ENCODE measurements at places on chromosomes 1 and 21.

GRCh38 chr1:159849626-159850366 is 12.7 kb downstream of the VSIG8 start:
- DNase-seq: no peak

DNA sequence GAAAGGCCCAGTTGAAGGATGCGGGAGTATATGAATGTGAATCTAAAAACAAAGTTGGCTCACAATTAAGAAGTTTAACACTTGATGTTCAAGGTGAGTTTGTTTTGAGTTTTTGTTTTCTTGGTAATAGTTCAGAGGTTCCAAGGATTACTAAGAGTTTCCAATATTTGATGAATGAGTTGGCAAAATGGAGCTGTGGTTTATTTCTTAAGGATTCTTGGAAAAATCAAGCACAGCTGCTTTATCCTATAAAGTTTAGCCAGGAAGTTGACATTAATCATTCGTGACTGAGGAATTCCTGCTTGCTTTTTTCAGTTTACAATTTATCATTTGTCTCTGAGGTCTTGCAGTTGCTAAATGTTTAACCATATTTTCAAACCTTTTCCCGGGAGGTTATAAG is 15.1 kb downstream of the VCAM1 start:
- DNase-seq: no peak

DNA sequence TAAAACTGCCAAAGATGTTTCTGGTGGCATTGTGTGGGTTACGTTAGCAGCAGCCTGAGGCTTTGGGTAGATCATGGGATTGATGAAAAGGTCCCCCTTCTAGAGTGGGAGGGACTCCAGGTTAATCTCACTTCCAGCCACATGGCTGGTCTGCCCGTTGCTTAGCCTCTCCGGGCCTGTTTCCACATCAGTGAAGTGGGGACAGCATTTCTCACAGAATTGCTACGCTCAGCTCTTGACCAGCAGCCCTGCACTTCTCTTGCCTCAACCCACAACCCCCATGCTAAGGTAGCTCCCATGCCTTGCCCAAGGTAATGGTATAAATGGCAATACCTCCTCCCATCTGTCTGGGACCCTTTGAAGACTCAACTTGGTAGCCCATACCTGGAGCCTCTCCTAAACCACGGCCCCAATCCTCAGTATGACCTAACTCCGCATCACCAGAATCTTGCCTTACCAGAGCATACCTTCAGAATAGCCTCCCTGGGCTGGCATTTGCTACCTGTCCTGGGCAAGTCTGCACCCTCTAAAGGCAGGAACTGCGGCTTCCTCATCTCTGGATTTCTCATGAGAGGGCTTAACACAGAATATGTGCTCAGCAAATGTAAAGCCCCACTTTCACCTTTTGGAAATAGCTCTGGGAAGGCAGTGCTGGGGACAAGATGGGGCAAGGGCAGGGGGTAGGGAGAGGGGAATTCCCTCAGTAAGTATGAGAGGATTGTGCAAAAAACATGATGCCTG is 10.9 kb upstream of the GUCA2A start:
- DNase-seq: no peak

DNA sequence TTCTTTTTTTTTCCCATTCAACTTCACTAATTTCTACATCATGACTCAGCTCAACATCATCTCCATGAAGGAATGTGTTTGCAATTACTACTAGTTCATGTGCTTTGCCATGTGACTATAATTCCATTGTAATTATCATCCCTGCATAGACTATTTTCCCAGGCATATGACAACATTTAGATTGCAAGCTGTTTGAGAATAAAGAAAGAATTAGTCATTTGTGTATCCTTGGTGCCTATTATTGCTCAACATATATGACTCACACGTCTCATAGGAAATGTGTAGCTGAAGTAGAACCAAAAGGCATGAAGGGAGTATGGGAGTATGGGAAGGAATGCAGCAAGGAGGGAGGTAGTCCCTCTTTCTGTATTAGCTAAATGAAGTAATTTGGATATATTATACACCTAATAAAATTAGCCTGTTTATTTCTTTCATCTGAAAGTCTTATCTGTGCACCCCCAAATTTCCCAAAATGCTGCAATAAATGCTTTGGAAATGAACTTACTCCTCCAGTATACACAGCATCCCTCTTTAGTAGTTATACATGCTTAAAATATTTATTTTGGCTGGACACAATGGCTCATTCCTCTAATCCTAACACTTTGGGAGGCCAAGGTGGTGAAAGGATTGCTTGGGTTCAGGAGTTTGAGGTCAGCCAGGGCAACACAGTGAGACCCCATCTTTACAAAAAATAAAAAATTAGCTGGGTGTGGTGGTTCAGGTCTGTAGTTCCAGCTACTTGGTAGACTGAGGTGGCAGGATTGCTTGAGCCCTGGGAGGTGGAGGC is 316.9 kb upstream of the ADGRL4 start:
- no peak for DNase-seq

DNA sequence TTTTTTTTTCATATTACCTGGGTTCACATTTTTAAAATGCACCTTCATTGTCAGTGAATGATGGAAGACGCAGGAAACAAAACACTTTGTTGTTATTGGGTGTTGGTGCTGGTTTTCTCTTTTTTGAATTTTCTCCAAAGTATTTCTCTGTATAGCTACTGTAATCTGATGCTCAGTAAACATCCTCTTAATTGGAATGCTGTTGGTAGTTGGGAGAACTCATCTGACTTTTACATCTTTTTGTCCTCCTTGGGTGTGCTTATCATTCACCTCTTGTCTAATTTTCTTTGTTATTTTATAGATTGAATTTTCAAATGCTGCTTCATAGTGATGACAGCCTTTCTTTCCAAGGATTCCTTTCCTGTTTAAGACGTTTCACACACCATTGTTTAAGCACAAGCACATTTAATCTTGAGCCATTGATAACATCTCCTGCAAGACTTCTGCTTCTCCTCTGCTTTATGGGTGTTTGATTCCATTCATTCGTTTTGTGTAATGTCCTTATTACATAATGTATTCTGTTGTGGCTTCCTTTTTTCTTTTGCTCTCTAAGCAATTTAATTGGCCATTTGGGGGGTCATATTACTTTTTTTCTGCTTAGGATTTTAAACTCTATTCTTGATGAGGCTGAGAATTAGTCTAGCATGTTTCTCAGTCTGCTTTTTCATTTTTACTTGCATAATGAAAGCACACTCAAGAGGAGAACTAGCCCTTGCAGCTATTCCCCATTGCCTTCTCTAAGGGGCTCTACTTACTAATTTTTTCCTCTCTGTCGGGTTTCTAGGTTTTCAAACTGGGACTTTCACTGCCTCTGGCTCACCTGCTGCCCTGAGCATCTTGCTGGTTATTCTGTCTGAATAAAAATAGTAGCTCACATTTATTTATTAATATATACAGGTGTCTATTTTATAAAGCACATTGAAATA is 42.0 kb upstream of the CD34 start:
- no peak for DNase-seq

GRCh38 chr1:62810420-62811274 is 26.7 kb downstream of the ATG4C start:
- DNase-seq: no peak

GRCh38 chr1:201767339-201767738 is 61.6 kb upstream of the IPO9 start:
- no peak for DNase-seq

DNA sequence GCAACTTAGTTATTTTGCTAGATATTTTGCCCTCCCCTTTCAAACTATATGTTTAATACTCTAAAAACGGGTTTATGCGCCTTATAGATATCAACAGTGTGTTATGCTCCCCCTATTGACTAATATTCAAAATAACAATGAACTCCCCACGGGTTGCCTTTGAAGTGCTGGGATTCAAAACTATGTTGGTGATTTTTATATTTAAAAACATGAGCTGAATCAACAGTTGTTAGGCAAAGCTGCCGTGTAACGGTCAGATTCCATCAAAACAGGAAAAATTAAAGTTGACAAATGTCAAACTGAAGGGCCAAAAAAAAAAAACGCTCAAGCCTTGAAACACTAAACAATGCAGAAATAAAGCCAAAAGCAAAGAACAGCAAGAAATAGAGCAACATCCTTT is 2.5 kb downstream of the TGFBR3 start:
- DNase-seq: no peak

GRCh38 chr1:248710305-248710900 is 7.8 kb upstream of the OR14I1 start:
- DNase-seq: no peak

- no peak for DNase-seq
Measured at GRCh38 chr1:171139890-171140289, 45.2 kb upstream of the FMO2 start.

GRCh38 chr1:192660613-192661012 is 24.7 kb downstream of the RGS13 start:
- DNase-seq: no peak

- DNase-seq: no peak
Measured at GRCh38 chr1:9561429-9561828, 22.2 kb downstream of the SLC25A33 start.

GRCh38 chr1:24996983-24997893 is 67.2 kb upstream of the RUNX3 start:
- no peak for DNase-seq

DNA sequence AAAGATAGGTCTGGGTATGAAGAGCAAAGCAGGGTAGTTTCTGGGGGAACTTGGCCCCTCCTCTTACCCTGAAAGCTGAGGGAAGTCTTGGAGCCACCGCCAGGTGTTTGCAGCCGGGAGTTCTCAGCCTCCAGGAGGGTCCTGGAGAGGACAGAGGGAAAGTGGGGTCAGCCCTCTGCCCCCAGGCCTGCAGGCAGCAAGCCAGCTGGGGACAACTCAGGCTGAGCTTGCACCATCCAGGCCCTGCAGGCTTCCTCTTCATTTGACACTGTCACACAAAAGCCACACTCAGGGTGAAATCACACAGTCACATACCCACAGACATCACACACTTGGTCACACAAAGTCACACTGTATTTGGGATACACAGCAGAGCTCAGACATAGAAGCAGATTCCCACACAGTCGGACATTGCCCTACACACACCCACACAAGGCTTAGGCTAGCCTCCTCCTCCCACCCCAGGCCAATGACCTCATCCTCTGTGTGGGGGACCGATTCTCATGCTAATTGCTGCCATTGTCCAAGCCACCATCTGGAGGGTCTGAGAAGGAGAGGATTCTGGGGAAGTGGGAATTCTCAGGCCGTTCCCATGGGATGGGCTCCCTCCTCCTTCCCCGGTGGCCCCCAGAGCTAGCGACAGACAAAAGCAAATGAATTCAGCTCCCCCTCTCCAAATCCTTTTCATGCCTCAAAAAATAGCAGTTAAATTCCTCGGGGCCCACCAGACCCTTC is 3.7 kb downstream of the NES start:
- DNase-seq: no peak

GRCh38 chr1:240577095-240577494 is 34.9 kb downstream of the GREM2 start:
- DNase-seq: no peak

GRCh38 chr1:10033359-10033845 is 644 bp downstream of the UBE4B start:
- DNase-seq: no peak

DNA sequence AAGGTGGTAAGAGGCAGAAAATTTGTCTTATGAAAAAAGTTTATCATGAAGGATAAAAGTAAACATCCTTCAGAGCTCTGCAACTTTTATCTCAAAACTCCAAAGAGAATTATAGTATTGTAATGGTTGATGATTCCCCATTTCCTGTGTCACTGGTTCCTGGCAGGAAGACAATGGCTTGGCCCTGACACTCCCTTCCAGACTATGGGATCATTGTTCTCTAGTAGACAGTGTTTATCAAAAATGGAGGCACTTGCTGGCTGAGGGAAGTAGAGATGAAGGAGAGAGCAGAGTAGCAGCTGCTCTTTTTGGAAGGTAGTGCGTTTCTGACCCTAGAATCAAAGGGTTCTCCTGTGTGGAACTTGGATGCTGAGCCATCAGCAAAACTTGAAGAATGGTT is 145.9 kb upstream of the ATP1B1 start:
- no peak for DNase-seq

- no peak for DNase-seq
Measured at GRCh38 chr1:64114012-64114525, 89.4 kb upstream of the UBE2U start.

- DNase-seq: no peak
Measured at GRCh38 chr1:31570228-31570627, 6.1 kb upstream of the TINAGL1 start.

GRCh38 chr21:18986197-18986596 is 582.6 kb upstream of the TMPRSS15 start:
- DNase-seq: no peak

GRCh38 chr21:27221077-27221476 is 254.2 kb upstream of the ADAMTS5 start:
- DNase-seq: no peak

GRCh38 chr1:41799723-41800122 is 119.0 kb downstream of the HIVEP3 start:
- DNase-seq: no peak

DNA sequence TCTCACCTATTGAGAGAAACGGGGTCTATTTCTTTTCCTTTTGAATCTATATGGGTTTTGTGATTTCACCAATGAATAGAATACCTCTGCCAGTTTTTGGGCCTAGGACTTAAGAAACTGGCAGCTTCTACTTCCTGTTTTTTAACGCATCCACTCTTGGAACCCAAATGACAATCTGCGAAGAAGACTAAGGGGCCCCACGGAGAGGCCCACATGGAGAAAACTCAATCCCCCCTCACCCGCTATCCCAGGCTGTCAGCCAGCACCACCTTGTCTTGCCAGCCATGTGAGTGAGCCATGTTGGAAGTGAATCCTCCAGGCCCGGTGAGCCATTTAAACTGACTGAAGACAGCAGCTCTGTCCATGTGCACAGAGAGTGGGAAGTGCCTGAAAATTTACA is 3.6 kb upstream of the HENMT1 start:
- no peak for DNase-seq

DNA sequence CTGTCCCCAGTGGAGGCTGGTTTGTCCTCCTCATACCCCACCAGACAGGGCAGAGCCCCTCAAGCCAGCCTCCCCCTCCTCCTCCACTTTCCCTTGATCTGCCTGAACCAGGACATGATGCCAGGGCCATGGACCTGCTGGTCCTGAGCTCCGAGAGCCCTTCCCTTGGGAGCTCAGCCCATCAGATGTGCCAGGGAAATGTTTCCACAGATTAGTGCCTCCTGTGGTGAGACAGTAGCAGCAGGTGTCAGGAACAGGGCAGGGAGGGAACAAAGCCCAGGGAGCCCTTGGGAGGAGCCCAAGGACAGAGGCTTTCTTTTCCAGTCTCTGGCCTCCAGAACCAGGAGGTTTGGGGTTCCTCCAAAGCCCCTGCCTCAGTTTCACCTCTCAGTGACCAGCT is 14.6 kb upstream of the SLC41A1 start:
- no peak for DNase-seq

GRCh38 chr1:209045331-209046057 is 538.0 kb upstream of the CAMK1G start:
- no peak for DNase-seq

DNA sequence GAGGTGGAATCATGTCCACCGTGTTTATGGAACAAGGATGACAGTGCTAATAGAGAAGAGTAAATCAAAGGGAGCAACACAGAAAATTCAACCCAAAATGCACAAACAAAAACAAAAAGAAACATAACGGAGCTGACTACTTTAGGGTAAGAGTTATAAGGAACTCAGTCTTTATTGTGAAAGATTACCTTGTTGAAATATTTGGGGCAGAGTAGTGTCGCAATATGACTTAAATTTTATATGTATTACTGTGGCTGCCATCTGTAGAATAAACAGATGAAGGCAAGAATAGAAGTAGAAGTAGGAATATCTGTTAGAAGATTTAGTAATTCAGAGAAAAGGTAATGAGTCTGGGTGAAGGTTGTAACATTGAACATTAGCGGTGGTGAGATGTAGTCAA is 913.9 kb downstream of the BRINP3 start:
- no peak for DNase-seq

Data from activated naive CD4-positive, alpha-beta T cell (primary cell).